ENCODE measurements at places on chromosomes 11 and 22.

- no peak for DNase-seq
Observed at GRCh38 chr11:35600331-35600838, 17.9 kb upstream of the FJX1 start.

GRCh38 chr11:133266986-133267385 lies 265.3 kb downstream of the OPCML start:
- DNase-seq: no peak

GRCh38 chr22:50249341-50250248 lies 1.5 kb downstream of the HDAC10 start:
- no peak for DNase-seq

GRCh38 chr11:35937700-35938099 lies 6.2 kb upstream of the LDLRAD3 start:
- DNase-seq: peak; percentile 53

- DNase-seq: no peak
Observed at GRCh38 chr11:102001657-102002338, 45.4 kb upstream of the CFAP300 start.

GRCh38 chr11:69130654-69131053 lies 25.1 kb upstream of the SMIM38 start:
- no peak for DNase-seq

GRCh38 chr22:49380095-49380827 lies 447.4 kb downstream of the BRD1 start:
- DNase-seq: no peak

DNA sequence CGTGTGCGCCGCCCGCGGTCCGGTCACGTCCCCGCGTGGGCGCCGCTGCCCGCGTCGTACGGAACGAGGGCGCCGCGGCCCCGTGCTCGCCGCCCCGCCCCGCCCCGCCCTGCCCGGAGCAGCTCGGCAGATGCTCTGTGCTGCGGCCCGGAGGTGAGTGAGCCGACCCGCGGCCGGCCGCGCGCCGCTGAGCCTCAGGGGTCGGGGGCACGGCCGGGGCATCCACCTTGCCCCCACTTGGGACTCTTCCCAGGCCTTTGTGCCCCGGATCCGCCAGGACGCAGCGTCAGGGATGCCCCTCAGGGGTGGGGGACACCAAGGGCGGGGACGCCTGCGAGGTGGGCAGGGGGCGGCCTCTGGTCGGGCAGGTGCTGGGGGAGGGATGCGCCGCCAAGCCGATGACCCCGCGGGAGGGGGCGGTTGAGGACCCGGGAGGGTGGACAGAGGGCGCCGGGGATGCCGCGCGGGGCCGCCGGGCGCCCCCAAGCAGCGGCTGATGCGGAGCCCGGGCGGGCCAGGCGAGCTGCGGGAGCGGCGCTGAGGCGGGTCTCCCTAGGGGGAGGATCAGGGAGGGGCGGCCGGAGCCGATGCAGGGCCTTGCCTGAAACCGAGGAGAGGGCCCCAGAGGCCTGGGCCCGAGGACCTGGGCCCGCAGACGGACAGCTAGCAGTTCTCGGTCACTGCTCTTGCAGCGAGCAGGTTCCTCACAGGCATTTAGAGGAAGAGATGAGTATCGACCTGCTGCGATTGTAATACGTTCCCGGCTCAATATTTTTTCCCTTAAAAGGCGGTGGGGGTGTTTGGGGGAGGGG lies at the start of gene GNAZ:
Gene GNAZ (plus strand): TSS at position 102 of the 812 bp plus-strand sequence. CDS start 25,177 bp downstream, outside the sequence.
- no peak for DNase-seq

DNA sequence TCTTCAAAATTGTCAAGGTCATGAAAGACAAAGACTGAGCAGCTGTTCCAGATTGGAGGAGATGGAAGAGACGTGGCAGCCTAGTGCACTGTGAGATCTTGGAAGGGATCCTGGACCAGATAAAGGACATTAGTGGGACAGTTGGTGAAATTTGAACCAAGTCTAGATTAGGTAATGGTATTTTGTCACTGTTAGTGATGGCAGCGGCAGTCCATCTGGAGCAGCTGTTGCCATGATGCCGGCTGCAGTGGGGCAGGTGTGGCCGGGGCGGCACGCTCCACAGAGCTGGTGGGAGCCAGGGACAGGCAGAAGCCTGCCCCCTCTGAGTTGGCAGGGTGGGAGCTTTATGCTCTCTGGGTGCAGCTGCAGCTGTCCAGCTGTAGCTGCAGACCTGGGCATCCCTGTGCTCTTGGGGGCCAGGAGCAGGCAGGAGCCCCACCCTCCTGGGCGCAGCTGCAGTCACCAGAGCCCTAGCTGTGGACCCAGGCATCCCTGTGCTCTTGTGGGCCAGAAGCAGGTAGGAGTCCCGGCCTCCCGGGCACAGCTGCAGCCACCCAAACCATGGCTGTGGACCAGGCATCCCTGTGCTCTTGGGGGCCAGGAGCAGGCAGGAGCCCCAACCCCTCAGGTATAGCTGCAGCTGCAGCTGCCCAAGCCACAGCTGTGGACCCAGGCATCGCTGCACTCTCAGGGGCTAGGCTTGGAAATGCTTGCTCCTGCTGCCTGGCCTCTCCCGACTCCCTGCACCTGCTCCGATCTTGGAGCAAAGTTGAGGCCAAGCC lies 20.7 kb downstream of the DIXDC1 start:
- no peak for DNase-seq

DNA sequence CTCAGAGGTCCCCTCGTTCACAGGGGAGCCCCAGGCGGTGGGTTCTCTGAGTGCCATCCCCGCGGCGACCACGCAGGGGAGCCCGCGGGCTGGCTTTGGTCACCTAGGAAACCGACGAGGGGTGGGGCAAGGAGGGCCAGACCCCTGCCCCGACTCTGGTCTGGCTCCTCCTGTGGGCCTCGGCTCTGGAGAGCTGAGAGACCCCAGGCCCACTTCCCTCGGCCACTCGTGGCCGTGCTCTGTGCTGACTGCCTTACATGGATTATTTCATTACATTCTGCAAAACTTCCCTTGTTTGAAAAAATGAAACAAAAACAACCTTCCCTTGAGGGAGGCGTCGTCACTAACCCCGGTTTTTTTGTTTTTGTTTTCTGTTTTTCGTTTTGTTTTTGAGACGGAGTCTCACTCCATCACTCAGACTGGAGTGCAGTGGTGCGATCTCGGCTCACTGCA lies 15.1 kb upstream of the CYTH4 start:
- DNase-seq: peak; percentile 85

- DNase-seq: no peak
Observed at GRCh38 chr11:61659413-61660196, 20.6 kb upstream of the DAGLA start.

DNA sequence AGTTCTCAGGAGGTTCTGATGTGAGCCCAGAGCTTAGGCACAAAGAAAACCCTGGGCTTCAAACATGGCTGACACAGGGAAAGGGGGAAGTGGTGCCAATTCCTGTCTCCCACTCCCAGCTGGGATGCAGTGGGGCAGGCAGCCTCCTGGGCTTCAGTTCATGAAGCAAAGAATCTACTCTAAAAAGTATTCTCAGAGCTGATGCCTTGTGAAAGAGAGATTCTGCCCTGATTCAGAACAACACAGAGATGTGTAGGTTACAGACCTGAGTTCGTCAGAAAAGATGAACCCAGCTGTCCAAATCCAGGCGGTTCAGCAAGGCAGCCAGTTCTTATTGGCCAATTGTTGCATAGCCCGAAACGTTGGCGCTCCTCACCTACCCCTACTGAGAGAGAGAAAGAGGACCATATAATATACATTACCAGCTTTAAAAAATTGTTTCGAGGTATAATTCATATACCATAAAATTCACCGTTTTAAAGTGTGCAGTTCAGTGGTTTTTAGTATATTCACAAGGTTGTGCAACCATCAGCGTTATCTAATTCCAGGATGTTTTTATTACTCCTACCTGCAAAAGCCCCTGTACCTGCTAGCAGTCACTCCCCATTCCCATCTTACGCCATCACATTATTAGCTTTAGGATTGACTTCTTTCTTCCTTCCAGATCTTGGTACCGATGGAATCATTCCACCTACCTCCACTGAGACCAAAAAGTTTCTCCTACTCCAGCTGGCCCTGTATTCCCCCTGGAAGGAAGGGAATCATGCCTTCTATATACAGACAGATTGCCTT lies 7.2 kb upstream of the TLCD5 start:
- no peak for DNase-seq

- DNase-seq: peak; percentile 92
Observed at GRCh38 chr11:34051349-34052035, at the start of gene CAPRIN1. Gene CAPRIN1, plus strand, starts transcription at chr11:34051731. Its CDS starts 690 bp downstream, at chr11:34052421.

DNA sequence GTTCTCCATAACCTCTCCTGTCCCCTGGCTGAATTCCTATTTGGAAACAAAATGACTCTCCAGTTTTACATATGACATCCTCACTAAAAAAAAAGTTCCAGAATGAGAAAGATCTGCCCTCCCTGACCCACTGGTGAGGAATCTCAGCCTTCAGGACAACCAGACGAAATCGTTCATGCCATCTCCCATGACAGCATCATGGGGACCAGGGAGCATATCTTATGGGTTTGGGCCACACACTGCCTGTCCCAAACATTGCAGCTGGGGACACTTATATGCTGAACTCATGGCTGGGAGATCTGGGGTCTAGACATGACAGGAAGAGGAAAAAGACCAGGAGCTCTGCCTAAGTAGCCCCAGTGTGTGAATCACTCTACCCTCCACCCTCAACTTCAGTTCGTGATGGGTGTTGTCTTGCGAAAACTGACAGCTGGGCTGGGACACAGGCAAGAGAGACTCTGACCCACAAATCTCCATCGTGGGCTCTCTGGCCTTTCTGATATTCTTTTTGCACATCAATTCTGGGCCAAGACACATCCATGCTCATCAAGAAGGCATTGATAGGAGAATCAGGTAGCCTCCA lies 102.0 kb downstream of the ZNF280B start:
- no peak for DNase-seq

GRCh38 chr11:104060820-104061219 lies 24.4 kb downstream of the DDI1 start:
- no peak for DNase-seq

DNA sequence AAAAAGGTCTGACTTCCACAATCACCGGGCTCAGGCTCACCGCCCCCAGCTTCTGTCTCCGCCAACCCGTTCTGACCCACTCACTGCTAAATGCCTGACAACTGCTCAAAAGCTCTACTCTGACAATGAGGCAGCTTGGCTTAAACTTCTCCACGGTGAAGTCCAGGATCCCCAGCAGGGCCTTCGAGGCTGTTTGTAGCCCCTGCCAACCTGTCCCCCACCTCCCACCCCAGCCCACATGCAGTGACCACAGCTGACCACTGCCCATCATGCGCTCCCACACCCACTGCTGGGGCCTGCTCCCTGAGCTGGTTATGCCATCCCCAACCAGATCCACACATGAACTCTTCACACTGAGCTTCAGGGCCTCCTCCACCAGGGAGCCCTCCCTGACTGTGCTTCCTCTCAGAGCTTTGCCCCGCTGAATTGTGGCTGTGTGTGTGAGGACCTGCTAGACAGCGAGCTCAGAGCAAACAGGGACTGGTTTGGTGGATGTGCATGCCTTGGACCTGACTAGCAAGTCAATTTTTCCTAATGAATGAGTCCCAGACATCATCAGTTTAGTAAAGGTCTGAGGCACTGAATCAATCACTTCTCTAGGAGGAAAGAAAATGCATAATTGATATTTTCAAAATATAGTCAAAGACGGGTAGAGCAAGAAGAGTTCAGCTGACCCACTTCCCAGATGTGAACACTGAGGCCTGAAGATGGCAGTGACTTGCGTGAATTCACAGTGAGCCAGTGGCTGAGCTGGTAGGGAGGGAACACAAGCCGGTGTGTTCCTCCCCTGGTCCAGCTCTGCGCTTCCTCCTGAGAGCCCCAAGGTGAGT lies 7.7 kb downstream of the LRRC32 start:
- DNase-seq: no peak

- peak; percentile 54 for DNase-seq
Observed at GRCh38 chr11:14546672-14547071, 26.5 kb upstream of the PSMA1 start.

DNA sequence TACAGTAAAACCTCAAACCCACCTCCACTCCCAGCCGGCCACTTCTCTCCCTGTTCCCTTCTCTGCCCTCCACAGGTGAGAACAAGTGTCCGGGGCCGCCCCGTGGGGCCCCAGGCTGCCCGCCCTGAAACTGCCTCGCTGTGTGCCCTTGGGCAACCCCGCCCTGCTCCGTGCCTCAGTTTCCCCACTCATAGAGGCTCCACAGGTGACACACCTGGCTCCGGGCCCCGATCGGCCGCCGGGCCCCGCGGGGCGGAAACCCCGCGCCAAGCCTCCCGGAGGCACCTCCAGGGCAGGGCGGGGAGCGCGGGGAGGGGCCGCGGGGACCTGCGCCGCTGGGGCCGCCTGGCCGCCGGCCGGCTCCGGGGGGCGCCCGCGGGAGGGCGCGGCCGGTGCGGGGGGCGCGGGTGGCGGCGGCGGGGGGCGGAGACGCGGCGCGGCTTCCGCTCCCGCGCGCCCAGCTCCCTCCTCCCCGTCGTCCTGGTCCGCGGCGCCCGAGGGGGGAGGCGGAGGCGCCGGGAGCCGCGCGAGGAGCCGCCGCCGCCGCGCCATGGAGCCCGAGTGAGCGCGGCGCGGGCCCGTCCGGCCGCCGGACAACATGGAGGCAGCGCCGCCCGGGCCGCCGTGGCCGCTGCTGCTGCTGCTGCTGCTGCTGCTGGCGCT lies at the start of gene LRP5:
Gene LRP5 (plus strand): TSS at position 475 of the 663 bp plus-strand sequence. CDS start 124 bp downstream, at position 599.
- peak; percentile 28 for DNase-seq

DNA sequence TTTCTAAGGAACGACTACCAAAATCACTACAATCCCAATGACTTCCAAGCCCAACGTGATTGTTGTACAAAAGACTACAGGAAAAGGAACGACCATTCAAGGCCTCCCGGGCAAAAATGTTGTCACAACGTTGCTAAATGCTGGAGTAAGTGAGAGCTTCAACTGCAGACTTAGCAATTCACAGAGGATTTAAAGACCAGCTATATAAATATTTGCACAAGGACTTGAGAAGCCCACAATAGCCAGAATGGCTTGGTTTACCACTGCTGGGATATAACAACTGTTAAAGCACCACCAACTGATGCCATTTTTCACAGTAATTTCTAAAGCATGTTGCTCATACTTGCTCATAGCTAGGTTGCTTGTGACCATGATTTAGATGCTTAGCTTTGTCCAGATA lies 78.3 kb downstream of the EMSY start:
- no peak for DNase-seq

GRCh38 chr11:68342459-68343158 lies 30.2 kb downstream of the LRP5 start:
- no peak for DNase-seq

DNA sequence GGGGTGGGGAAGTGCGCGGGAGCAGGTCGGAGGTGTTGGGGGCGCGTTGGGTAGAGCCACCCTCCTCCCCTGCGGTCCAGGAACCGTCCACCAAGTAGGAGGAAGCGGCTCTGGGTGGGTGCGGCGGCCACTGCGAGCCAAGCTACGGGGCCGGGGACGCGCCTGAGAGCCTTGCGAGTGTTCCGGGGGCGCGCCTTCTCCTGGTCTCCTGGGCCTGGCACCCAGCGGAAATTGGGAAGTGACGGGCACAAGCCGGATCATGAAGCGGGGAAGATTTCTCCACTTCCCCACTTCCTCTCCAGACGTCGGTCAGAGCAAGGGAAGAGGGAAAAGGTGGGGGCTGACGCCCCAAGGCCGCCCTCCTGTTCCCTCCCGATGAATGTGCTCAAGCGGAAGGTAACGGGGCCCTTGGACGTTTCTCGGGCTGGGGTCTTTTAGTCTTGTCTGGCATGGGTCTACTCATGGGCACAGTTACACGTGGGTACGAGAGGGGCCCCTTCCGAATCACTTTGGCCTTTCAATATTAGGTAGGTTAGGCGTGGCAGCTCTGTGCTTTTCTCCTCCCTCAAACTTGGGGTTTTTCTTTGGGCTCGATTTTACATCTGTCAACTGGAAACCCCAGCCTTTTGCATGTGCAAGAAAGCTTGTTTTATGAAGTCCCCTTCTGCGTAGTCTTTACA lies 865 bp downstream of the RBM14 start:
- peak; percentile 93 for DNase-seq

GRCh38 chr11:116730241-116730561 lies 42.6 kb downstream of the BUD13 start:
- no peak for DNase-seq
